Activated CD8-positive, alpha-beta memory T cell treated with anti-CD3 and anti-CD28 coated beads for 4 hours (primary cell): ENCODE measurements at places on chromosomes 6 and 20.

DNA sequence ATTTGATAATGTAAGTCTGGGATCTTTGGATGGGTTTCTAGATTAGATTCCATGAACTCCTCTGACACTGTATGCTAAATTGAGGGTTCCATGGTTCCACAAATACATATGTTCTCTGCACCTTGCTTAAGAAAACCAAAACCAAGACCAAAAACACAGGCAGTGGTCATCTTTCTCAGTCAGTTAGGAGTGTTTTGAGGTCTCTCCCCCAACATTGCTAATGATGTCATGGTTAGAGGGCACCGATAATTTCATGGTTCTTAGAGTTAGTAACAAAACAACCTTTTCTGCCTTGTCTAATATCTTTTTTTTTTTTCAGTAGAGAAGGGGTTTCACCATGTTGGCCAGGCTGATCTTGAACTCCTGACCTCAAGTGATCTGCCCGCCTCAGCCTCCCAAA, 44.5 kb downstream of the ARID1B start:
- DNase-seq: no peak

- DNase-seq: no peak
Observed at GRCh38 chr6:75493400-75494064, at the start of gene FILIP1. Gene FILIP1 (minus strand): TSS chr6:75493800. CDS start chr6:75414972, 78,828 bp downstream.

DNA sequence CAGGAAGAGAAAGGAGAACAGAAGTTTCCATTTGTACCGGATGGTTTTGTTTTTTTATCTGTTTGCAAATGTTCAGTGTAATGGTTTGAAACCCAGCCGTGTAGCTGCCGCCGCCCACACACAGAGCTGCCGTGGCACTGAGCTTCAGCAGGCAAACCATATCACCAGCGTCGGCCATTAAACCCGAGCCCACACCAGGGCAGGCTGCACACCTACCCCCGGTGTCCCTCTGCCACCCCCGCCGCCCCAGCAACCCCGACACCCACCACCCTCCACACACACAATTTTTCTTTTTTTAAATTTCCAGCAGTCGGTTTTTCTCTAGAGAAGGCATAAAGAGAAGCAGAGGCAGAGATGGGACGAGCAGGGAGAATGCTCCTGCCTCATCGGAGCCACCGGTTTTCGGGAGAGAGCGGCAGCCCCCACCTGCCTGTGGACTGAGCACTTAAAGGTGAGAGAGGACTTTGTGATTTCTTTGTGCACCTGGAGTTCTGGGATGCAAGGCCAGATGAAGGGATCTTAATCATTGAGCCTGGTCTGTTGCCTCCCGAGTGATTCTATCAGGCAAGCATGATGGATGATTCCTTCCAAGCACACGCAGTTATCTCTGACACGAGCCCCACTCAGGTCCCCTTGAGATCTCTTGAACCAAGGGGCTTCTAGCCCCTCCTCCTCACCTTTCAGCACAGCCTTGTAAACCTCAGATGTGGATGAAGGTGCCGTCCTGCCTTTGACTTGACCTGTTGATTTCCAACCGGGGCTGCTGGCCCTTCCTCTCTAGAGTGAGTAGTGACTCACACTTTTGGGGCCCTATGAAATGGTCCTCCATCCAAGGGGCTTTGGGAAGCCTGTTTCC, 17.5 kb upstream of the ZNF831 start:
- peak; percentile 53 for DNase-seq

- no peak for DNase-seq
Observed at GRCh38 chr6:149859368-149859767, 4.8 kb downstream of the LRP11 start.

DNA sequence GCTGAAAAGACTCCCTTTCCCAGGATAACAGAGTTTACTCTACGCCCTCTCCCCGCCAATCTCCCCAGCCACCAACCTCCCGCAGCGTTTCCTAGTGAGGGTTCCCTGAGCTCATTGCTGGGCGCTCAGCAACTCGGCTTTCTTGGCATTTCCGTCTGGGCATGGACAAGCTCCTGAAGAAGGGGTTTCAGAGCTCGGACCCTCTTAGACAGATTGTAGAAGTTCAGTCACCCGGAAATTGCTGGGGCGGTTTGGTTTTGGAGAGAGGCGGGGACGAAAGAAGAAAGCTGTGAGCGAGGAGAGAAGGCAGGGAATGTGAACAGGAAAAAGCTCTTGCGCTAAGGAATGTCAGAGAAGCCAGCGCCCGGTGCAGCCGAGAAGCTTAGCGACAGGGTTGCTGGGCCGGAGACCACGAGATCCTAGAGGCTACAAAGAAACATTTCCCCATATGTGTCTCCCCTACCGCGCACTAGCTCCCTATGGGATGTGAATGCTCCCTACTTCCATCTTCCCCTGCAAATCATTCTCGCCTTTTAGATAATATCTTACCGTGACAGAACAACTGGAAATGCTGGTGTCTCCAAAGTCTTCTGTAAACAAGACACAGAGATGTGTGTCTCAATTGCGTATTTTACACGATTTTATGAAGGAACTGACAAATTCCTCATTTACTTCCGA, 15.8 kb downstream of the POM121L2 start:
- no peak for DNase-seq

DNA sequence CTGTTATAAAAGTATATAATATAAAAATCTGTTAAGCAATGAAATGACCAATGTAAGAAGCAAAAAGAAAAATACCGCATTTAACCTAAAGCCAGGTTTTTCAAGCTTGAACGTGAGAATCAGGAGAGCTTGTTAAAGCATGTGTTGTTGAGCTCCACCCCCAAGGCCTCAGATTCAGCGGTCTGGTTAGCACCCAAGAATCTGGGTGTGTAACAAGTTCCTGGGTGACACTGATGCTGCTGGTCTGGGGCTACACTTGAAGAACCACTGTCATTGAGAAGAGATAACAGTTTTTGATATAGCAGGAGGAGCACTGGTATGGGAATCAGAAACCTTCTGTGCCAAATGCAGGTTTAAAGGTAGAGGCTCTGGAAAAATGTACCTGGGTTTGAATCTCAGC, 154.0 kb downstream of the ID4 start:
- no peak for DNase-seq

DNA sequence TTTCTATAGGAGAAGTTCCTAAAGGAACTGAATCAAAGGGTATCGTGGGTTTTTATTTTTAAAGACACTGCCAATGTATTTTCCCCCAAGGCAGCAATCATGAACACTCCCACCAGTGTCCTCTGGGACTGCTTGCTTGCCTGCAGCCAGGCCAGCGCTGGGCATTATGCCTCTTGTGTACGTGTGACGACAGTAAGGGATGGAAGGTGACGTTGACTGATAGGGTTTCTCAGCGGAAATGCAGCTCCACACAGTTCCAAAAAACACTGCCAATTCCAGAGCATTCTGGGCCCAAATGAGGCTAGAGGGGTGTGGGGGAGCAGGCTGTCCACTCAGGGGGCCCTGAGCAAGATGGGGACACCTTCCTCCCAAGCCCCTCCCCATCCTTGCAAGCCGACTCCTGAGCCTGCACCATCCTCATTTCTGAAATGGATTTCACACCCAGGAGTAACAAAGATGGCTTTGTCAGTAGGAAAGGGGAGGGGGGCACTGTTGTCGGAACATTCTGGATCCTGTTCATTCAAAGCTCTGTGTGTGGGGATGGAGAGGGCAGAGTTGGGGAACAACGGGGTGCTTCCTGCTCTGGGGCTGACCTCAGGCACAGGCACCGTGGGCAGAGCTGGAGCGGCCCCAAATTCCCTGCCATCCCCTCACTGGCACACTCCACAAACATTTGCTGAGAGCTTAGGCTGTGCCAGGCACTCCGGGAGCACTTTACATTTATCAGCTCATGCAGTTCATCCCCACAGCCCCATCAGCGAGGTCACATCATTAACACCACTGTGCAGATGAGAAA, 20.0 kb downstream of the PREX1 start:
- DNase-seq: no peak

DNA sequence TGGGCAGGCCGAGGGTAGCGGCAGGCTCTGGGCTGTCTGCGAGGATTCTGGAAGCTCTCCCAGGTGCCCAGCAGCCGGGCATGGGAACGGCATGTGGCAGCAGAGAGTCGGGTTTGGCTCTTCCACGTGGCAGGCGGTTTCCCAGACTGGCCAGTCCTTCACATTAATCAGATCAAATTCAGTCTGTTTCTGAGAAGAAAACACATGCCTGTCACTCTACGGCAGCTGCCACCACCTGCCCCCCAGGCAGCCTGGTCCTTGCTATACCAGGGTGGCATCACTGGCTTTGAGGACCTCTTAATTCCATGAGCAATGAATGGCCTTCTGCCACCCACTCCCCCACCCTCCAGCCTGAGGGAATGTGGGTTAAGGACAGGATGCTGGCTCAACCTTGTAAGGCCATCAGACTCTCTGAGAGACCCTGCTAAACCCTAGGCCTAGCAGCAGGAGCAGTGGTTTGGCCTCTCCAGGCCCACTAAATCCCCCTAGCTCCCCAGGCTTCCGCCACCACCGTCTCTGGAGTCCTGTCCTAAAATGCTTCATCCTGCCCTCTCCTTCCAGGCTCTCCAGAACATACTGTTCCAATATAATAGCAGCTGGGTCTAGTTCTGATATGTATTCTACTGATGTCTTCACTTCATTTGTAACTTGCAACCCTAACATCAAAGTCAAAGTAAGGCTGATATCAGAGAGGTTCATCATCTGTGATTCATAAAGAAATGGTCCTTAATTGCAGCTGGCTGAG, 47.8 kb downstream of the PLCG1 start:
- no peak for DNase-seq

- no peak for DNase-seq
Observed at GRCh38 chr6:98971303-98971702, 23.6 kb upstream of the FBXL4 start.

GRCh38 chr20:41483553-41483930, 116.9 kb upstream of the EMILIN3 start:
- DNase-seq: no peak

- DNase-seq: no peak
Observed at GRCh38 chr20:1711826-1712601, 54.4 kb upstream of the SIRPG start.

DNA sequence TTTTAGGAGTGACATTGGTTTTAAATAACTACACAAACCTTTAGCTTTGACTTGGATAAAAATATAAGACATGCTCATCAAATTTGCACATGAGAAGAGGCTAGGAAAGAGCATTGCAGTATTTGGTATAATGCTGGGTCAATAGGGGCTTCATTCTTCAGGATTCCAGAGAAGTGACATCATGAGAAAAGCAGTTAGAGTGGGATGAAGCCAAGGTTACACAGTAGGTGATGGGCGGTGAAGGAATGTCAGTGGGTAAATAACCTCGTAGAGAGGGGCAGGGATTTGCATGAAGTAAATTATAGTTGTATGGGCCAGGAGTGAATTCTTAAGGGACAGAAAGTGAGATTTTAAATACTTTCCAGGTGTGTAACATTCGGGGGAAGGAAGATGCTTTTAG, 216.2 kb downstream of the RFPL4B start:
- DNase-seq: no peak

DNA sequence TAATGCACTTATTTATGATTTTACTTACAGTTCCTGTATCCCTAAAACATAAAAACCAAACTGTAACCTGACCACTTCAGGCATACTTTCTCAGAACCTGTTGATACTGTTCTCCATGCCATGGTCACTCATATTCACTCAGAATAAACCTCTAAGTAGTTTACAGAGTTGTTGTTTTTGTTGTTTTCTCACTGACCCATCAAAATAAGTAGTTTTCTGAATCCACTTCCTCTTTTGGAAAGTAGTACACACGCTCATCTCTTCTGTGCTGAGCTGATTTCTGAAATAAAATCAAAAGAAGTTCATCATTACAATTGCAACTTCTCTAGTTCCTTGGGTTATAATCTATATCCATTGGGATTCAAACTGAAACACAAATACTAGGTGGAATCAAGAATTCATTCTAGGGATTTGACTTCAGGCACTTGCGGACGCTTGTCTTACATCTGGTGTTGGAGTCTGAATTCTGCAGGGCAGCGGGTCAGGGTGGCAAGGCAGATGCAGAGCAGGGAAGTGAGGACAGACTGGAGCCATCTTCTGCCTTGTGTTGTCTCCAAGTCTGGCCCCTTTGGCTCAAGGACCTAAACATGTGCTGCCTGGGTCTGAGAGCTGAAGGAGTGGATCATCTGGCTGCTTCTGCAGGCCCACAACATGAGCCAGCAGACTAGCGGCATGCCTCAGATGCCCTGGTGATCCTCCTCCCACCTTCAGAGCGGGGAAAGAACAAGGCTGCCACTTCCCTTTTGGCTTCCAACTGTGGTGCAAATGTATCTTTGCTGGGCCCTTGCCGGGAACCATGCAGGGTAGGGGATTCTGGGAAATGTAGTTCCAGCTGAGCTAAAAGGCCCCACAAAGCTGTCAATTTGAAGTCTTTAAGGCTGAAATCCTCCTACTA, 167.9 kb upstream of the MYLIP start:
- DNase-seq: no peak

- DNase-seq: no peak
Observed at GRCh38 chr6:116400328-116400727, 29.6 kb downstream of the DSE start.

GRCh38 chr20:11193241-11193640, 519.4 kb upstream of the JAG1 start:
- no peak for DNase-seq

- no peak for DNase-seq
Observed at GRCh38 chr6:119314885-119315272, 34.7 kb downstream of the MAN1A1 start.
